ENCODE measurements at places on chromosomes 7 and 10. TPM values are rescaled to one million over a fixed set of nuclear protein-coding genes. Genes with fewer than 3 reads are reported as not detected.

GRCh38 chr7:2451171-2452073 is 24.8 kb downstream of the GRIFIN start:
- DNase-seq, result peak; percentile 73

C10orf62 gene
- not detected for total RNA-seq

SEPHS1 gene
- 68.3 TPM for total RNA-seq

ZNF32 gene
- total RNA-seq, result 31.8 TPM

MYPN gene
- 3.6 TPM for total RNA-seq

- DNase-seq, result no peak
Observed at GRCh38 chr7:23299770-23300300, 696 bp downstream of the MALSU1 start.

GRCh38 chr10:3010334-3010733 is 57.0 kb upstream of the PFKP start:
- DNase-seq, result no peak

ALOX5 gene
- not detected for total RNA-seq

- no peak for DNase-seq
Observed at GRCh38 chr7:68694656-68695055, 903.6 kb upstream of the AUTS2 start.

SPDYE9 gene
- total RNA-seq, result not detected

DNA sequence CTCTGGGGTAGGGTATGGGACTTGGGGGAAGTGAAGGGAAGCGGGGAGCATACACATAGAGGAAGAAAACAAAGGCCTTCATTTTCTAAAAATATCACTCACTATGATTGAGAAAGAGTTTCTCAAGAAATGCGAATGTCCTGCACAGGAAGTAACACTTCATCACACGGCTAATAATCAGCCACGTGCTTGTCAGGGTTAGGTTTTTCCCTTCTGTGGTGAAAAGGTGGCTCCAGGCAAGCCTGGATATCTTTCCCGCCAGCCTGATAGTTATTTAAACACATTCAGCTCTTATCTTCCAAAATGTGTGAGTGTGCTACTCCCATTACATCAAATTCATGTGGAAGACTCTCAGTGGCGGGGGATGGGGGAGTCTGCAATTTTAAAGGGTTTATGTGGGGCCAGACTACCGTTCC is 166.4 kb upstream of the ADO start:
- DNase-seq, result no peak

RBP3 gene
- total RNA-seq, result not detected

OR2A25 gene
- total RNA-seq, result not detected

HTR5A gene
- total RNA-seq, result not detected

- DNase-seq, result peak; percentile 97
Observed at GRCh38 chr10:125084191-125084613, 76.2 kb downstream of the CTBP2 start.

DNA sequence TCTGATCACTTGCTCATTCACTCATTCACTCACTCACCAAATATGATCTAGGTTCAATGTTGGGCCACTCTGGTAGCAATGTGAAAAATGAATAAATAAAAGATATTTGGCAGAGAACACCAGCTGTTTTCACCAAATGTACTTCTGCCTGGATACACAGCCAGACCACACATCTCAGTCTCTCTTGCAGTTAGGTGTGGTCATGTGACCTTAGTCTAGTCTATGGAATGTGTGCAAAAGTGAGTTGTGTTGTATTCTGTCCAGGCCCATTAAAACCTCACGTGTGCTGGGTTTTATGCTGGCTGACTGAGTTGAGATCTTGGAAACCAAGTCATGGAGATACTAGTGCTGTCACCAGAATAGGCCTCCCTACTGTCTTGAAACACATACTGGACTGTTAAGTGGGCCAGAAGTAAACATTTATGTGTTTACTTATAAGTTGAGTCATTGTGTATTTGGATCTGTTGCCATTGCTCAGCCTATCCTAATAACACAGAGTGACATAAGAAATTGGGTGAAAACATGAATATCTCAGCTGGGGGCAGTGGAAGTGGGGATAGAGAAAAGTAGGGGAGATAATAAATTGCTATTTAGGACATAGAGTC is 145.5 kb downstream of the PTEN start:
- no peak for DNase-seq

DNA sequence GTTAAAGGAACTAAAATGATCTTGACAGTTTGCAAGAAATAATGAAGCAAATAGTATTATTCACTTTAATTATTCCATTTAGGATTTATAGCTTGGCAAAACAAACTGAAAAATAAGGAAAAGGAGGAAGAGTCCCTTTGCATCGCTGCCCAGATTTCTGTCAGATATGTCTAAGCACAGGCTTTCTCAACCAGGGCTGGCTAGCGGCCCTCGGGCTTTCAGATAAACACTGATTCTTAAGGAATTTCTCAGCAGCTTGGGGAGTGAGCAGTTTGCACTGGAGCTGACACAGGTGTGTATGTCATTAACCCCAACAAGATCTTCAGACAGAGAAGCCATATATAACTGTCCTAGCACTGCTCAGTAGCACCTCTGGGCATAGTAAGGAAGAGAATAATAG is 47.9 kb upstream of the SEMA3D start:
- DNase-seq, result no peak

CEP55 gene
- total RNA-seq, result 87.3 TPM

A1CF gene
- total RNA-seq, result not detected

GRCh38 chr10:84077768-84078167 is 61.5 kb upstream of the GHITM start:
- DNase-seq, result no peak

- DNase-seq, result no peak
Observed at GRCh38 chr10:75003891-75004290, 107.6 kb upstream of the SAMD8 start.

RAPGEF5 gene
- total RNA-seq, result 0.84 TPM

OGDHL gene
- total RNA-seq, result 10.7 TPM

Data from HT1080 (cell line).